Stimulated activated CD4-positive, alpha-beta T cell treated with anti-CD3 and anti-CD28 coated beads, Interleukin-1b, Interleukin-23, amount 100 ng/mL, for 48 hours (primary cell): ENCODE measurements at places on chromosomes 11 and 22.

DNA sequence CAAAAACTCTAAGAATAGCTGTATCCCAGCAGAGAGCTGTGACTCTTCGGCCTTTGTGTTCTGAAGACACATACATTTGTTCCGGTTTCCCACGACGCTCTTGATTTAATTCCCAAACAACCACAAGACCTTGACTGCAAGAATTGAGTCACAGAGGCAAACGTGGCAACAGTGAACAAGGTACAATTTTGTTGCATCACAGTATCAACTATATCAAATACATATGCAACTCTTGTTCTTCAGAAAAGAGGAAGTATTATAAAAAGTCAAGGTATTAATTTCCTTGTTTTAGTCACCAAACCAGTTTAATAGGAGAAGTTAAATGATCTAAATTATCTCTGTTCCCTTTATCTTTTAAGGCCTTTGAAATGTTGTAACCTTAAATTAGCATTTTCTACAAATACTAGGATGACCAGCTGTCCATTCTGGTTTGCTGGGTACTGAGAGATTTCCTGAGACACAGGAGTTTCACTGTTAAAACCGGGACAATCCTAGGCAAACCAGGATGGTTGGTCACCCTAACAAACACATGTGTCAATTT is 11.1 kb downstream of the HPS5 start:
- no peak for DNase-seq

GRCh38 chr22:22955866-22956535 is 68.4 kb downstream of the IGLL5 start:
- DNase-seq: peak; percentile 68

DNA sequence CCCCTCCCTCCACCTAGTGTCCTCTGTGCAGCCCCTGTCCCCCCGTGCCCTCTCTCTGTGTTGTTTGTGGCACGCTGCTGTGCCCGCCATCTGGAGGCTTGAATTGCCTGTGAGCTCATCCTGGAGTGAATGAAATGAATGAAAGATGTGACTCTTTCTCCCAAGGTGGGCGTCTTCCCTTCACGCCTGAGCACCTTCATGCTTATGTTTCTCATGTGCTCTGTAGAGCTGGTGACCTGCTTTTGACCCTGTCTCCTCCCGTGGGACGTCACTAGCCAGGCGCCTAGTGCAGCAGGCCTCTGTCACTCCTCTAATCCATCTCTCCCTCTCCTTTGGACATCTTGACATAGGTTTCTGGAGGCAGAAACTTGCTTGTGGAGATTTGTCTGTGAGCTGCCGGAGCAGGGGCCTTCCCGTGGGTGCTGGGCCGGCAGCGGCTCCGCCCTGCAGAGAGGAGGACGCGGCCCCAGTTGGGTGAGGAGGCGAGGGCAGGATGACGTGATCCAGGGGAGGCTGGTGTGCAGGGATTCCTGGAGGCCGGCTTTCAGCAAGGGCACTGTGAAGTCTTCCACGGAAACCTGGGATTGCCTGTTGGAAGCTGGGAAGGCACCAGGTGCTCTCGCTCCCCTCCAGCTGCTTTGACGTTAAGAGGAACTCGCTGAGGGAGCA is 40.6 kb downstream of the MUC6 start:
- DNase-seq: no peak

GRCh38 chr11:81380395-81380794 is 1353.3 kb downstream of the FAM181B start:
- no peak for DNase-seq
